ENCODE measurements at places on chromosomes 13 and 19.

DNA sequence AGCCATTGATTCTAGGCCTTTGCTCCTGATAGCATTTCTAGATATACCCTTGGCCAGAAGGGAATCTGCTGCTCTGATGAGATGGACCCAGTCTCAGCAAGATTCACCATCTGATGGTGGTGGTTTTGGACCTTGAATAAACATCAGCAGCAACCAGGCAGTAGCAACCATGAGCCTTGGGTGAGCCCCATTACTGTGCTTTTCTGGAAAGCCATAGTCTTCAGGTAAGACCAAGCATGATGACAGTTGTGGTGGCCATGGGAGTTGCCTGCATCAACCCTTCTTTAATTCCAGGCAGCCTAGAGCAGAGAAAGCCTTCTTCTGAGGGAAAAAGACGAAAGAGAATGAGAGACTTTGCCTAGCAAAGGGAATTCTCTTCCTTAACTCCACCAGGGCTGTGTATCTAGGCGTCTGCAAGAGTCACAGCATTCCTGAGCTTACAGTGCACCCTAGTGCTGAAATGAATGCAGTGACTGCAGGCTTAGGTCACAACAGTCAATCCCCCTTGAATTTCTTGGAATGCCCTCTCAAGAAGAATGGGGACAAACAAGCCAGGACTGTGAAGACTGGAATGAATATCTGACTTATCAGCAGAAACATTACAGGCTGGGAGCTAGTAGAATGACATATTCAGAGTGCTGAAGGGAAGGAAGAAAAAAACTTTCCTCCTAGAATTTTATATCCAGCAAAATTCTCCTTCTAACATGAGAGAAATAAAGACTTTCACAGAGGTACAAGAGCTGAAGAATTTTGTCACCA lies 942.4 kb upstream of the PCDH20 start:
- DNase-seq: no peak
- H3K36me3 ChIP-seq: no peaks in the 10 kb centered on the region
- no peak overlapping the region for H3K4me3 ChIP-seq
- no peaks in the 10 kb centered on the region for H3K27me3 ChIP-seq

DNA sequence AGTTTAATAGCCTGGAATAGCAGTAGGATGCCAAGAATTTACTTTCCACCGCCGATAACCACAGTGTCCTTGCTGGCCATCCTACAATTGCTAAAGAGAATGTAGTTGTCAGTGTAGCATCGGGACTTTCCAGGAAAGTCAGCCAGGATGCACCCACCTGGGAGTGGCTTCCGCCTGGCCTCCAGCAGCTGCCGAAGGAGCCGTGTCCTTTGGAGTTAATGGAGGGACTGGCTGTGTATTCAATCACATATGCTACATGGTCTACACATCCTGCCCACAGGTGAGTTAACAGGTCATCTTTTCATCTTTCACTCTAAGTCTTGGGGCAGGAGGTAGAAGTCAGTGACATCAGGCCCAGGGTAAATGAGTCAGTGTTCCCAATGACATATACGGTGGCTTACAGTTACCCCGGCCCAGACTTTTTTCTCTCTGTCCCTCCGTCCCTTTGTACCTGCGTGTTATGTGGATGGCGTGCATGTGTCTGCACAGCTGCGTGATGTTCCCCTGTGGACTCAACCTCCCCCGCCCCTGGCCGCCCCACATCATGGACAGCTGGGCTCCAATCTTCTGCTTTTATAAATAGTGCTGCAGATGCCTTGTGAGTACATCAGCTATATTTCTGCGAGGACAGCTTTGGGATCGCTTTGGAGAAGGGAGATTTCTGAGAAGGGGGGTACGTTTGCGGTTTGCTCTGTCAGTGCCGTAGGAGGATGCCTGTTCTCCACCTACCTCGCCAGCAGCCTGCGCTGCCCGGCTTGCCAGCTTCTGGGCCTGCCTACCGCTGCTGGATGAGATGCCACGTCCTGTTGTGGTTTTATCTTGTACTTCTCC lies 63.1 kb downstream of the ATP11A start:
- peak; percentile 63 for DNase-seq
- H3K27ac ChIP-seq: peak overlapping the region; percentile 8
- H3K4me1 ChIP-seq: peaks cover 11% of the 10 kb centered on the region
- peak overlapping the region; percentile 32 for H3K4me3 ChIP-seq
- no peaks in the 10 kb centered on the region for H3K36me3 ChIP-seq

GRCh38 chr13:112635323-112635722 lies 47.4 kb upstream of the TUBGCP3 start:
- no peak overlapping the region for H3K27ac ChIP-seq
- H3K4me1 ChIP-seq: peaks cover 6% of the 10 kb centered on the region
- H3K27me3 ChIP-seq: peaks cover 19% of the 10 kb centered on the region
- DNase-seq: no peak
- H3K36me3 ChIP-seq: no peaks in the 10 kb centered on the region

- DNase-seq: peak; percentile 58
- H3K27ac ChIP-seq: no peak overlapping the region
- peak overlapping the region; percentile 100 for H3K4me3 ChIP-seq
- peaks cover 2% of the 10 kb centered on the region for H3K36me3 ChIP-seq
- peaks cover 30% of the 10 kb centered on the region for H3K4me1 ChIP-seq
Measured at GRCh38 chr19:17468302-17469091, 1.8 kb upstream of the SLC27A1 start.

DNA sequence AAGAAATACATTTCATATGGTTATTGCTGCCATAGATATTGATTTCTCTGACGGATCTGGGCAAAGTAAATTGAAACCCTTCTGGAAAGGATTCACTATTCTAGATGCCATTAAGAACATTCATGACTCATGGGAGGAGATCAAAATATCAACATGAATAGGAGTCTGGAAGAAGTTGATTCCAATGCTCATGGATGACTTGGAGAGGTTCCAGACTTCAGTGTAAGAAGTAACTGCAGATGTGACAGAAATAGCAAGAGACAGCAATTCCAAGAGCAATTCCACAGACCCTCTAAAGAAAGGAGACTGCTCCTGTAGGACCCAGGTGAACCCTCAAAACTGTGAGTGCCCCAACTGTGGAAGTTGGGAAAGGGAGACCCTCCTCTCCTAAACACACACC lies 30.9 kb upstream of the KCTD12 start:
- no peak for DNase-seq
- H3K27me3 ChIP-seq: peaks cover 8% of the 10 kb centered on the region
- no peak overlapping the region for H3K4me3 ChIP-seq
- no peaks in the 10 kb centered on the region for H3K4me1 ChIP-seq
- H3K36me3 ChIP-seq: no peaks in the 10 kb centered on the region

- peak overlapping the region; percentile 34 for H3K27ac ChIP-seq
- H3K36me3 ChIP-seq: peaks cover 22% of the 10 kb centered on the region
- H3K4me1 ChIP-seq: peaks cover 34% of the 10 kb centered on the region
- no peaks in the 10 kb centered on the region for H3K27me3 ChIP-seq
- DNase-seq: no peak
Measured at GRCh38 chr19:10662384-10663251, 8.5 kb downstream of the ILF3 start.

DNA sequence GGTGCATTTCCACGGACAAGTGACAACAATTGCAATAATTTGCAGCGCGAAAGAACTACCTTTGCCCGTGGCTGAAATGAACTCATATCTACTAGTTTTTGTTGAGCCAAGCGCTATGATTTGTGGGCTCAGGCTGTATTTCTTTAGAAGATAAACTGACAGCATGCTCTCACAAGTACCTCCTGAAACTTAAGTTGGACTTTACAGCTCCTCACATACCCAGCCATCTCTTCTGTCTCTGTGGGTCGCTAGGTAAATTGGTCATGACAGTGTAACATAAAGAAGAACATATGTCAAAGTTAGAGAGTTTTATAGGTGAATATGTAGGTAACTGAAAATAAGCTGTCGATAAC lies 839 bp downstream of the COG6 start:
- H3K4me3 ChIP-seq: peak overlapping the region; percentile 92
- H3K27ac ChIP-seq: peak overlapping the region; percentile 92
- peaks cover 11% of the 10 kb centered on the region for H3K27me3 ChIP-seq
- no peak for DNase-seq
- H3K36me3 ChIP-seq: peaks cover 16% of the 10 kb centered on the region

- H3K27me3 ChIP-seq: no peaks in the 10 kb centered on the region
- peaks cover 23% of the 10 kb centered on the region for H3K4me1 ChIP-seq
- H3K4me3 ChIP-seq: peak overlapping the region; percentile 99
- no peak for DNase-seq
- H3K36me3 ChIP-seq: peaks cover 39% of the 10 kb centered on the region
Measured at GRCh38 chr19:57560049-57560491, 407 bp upstream of the ZNF550 start.

All from activated CD4-positive, alpha-beta T cell treated with anti-CD3 and anti-CD28 coated beads, Interleukin-2, amount 10 ng/mL, durations not matched to agents 24 days and 14 days (primary cell).